ENCODE measurements at places on chromosomes 7 and 10.

DNA sequence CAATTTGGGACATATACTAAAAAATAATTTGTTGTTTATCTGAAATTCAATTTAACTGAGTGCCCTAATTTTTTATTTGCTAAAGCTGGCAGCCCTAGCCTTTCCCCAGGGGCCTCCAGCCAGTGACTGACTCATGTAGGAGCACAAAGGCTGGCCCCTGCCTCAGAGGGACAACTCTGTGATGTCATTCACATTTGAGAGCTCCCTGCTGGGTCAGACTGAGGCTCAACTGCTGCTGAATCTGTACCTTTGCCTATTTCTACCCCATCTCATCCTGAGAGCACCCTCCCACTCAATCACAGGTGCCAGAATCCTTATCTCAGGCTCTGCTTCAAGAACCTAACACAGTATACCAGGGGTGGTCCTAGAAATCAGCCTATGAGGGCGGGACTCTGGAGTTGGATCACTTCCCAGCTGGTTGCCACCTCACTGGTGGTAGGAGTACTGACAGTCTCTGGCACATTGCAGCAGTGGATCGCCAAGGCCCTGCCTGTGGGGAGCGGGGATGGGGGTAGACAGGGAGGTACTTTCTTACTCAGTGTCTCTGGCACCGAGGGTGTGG is 11.6 kb downstream of the GCK start:
- no peak for DNase-seq

DNA sequence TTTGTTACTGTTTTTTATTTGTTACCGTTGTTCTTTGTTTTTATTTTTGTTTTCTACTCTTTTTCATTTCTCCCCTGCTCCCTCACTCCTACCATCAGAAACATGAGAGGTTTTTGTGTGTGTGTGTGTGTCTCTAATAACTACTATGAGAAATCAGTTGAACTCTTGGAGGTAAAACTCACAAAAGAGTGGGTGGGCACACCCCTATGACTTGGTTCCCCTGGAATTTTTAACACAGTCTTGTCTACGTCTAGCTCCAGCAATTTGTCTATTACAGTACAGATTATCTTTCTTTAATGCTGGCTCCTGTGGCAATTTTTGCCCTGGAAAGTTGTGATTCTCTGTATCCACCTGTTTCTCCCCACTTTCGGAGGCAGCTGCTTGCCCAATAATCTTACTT is 56.2 kb downstream of the AOAH start:
- no peak for DNase-seq

DNA sequence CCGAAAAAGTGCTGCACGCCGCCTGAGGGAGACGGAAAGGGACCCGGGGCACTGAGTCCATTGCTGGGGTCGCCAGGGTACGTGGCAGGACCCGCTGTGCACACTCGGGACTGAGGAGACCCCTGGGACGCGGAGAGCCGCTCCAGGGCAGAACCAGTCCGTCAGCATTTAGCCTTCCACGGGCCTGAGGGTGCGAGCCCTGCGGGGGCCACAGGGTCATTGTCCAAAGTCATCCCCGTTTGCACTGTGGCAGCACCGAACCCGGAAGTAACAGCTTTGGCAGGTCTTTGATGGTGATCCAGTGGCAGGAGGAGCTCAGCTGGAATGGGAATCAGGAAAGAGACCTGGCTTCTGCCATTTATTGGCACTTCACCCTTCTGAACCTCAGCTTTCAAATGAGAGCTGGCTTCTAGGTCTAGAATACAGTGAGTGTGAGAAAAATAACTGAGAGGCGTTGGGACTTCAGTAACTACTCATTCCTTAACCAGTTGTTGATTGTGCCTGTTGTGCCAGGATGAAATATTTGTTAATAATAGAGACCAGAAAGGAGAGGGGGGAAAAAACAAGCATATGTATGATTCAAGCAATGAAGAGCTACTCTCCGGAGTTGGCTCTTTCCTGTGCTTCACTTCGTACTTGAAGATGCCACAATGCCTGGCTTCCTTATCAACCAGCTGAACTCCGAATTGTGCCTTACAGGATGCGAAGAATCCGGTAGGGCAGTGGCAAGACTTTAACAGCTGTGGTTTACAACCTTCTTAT is 811 bp upstream of the ARHGAP12 start:
- DNase-seq = peak; percentile 42

DNA sequence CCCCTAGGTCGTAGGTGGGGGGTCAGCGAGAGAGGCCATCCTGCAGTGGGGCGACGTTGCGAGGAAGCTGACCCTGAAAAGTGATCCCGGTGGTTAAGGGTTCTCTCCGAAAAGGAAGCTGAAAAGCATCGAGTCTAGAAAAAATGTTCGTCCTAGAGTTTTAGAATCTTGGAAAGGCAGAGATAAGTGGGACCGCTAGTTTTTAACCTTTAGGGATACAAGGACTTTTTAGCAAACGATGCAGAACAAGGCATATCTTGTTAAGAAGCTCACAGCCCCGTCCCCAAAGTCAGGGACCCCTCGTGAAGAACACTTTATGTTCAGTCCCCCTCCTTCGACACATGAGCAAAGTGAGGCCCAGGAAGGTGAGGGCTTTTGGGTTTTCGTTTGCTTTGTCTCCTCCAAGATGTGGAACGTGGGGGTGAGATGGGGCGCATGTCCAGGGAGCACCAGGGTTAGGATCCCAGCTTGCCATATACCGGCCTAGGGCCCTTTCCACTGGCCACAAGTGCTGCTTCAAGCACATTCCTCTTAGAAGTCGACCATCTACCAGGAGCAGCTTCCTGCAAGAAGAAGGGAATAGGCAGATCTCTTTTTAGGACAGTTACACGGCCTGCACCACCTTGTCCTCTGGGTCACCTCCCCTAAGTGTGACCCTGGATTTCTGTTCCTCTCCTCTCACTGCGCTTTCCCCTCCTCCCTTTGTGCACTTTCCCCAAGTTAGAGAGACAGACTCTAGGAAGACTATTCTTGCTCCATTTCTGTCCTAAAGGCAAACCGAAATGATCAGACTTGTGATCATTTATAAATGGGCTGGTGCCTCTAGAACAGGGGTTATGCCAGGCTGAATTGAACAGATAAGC is 969 bp downstream of the SLC35G1 start:
- no peak for DNase-seq

DNA sequence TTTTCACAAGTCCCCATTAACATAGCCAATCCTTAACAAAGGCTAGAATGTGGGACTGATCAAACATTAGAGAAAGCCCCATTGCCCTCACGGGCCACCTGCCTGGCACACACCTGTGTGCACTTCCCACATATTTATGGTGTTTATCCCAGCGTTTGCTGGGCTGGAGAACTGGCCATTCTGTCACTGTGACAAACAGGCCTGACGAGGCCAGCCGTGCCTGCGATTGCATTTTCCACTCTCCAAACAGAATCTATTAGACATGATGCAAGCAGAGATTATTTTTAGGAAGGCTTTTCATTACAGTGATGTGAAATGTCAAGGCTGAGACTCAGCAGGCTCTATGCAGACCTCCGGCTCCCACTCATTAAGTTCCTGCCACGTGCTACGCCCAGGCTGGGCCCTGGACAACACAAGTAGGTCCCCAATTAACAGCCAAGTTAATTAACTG is 20.4 kb downstream of the PTPRN2 start:
- DNase-seq = no peak

GRCh38 chr7:1246871-1247526 is 14.3 kb downstream of the UNCX start:
- no peak for DNase-seq

DNA sequence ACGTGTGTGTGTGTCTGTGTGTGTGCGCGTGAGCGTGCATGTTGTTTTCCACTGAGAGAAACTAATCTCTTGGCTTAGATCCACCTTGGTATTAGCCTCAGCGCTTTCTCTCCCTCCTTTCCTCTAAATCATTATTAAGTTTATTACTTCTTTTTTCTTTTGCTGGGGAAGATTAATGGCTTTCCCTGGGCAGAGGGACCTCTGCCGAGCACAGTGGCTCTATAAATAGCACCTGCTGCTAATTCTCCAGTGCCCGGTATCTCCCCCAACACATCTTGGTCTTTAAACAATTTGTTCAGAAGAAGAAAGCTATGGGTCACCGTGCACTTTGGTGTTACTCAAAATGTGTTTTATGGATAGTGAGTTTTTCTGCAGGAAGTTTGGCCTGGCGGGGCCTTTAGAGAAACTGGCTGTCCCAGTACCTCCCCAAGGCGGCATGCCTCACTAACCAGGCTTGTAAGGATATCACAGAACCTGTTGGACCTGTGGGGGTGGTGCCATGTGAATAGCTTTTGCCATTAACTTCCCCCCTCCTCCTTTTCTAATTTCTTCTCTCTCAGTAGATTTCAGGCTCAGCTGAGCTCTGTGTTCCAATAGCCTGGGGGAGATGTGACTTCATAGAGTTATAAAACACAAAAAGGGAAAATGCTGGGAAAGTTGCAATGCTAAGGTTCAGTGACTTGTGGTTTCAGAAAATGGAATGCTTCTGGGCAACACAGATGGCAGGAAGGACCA is 70.1 kb upstream of the RAB11FIP2 start:
- no peak for DNase-seq

DNA sequence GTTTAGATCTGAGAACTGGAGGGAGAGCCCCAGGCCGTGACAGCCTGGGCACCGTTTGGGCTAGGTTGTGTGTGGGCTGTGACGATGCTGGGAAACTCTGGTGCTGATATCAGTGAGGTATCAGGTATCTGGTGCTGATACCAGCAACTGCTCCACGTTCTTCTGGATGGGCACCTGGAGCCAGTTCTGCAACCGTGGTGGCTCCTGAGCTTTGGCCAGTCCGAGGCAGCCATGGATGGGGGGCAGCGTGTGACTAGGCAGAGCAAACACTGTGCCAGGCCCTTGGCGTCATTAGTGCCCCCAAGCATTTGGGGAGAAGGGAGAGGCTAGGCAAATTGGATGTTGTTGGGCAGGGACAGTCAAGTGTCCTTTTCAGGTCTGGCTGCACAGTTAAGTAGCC is 57.9 kb downstream of the ZNF467 start:
- DNase-seq = no peak

DNA sequence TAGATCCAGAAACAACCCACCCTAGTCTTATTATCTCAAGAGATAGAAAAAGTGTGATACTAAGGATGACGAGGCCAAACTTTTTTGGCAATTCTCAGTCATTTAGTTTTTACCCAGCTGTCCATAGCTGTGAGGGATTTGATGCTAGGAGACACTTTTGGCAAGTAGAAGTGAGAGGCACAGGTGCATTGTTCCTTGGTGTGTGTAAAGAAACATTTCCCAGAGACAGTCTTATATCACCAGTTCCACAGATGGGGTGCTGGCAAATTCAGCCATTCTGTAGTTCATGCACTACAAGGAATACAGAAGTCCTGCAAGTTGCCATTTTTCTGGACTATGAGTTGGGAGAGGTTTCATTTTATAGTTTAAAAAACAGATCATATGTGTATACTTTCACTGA is 403.3 kb upstream of the GHITM start:
- no peak for DNase-seq

DNA sequence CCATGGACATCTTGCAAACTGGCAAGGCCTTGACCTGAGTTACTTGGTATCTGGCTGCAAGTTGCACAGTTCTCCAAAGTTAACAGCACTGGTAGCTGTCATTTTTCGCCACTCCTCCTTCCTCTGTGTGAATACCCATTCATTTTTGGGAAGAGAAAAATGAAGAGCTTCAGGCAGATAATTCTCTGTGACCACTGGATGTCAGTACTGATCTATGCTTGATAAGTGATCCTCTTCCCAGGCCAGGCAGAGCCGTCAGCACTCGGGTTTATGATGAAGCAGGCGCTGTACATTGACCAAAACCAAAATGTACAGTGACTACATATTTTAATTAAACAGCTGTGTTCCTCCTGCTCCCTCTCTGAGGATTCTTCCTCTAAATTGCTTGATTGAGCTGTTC is 55.9 kb upstream of the PDZD8 start:
- DNase-seq = no peak

DNA sequence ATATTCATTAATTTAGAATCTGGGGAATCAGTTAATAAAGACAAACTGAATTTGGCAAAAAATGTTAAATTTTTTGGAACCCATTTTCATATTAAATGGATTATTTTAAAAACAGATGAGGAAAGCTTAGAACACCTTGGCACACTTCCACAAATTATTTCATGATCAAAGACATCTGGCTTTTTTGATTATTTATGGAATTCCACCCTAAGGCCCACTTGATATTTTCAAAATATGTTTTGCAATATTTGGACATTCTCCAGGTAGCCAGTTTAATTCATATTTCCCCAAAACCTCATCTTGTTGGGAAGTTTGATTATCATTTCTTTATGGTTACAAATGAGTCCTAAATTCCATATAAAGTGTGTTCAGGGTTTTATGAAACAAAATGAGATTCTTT is 129.9 kb downstream of the DOCK4 start:
- DNase-seq = no peak

- no peak for DNase-seq
These were observed 7.7 kb downstream of the CCM2 start for GRCh38 chr7:45007571-45008328.

GRCh38 chr10:12308057-12308456 is 41.3 kb upstream of the CAMK1D start:
- no peak for DNase-seq

DNA sequence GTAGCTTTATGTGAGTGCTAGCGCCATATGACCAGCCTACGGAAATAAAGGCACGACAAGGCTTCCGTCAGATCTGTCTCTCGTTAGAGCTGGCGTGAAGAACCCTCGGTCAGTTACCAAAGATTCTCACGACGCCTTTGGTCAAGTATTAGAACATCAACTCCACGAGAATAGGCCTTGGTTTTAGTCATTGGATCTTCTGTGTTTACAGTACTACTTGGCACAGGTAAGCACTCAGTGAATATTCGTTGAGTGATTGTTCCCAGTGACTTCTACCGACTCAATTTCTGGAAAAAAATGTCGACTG is 316 bp downstream of the RBM48 start:
- DNase-seq = no peak

GRCh38 chr7:41869997-41870396 is 167.1 kb upstream of the INHBA start:
- no peak for DNase-seq

GRCh38 chr7:118826246-118826645 is 601.7 kb downstream of the ANKRD7 start:
- no peak for DNase-seq

DNA sequence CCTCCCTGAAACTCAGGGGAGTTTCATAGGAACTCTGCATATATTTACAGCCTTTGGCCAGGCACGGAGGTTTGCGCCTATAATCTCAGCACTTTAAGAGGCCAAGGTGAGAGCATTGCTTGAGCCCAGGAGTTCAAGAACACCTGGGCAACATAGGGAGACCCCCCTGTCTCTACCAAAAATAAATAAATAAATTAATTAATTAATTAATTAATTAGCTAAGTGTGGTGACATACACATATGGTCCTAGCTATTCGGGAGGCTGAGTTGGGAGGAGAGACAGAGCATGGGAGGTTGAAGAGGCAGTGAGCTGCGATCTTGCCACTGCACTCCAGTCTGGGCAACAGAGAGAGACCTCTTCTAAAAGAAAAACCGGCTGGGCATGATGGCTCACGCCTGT is 9.4 kb upstream of the LEP start:
- DNase-seq = no peak

- no peak for DNase-seq
These were observed 85.1 kb downstream of the CARD11 start for GRCh38 chr7:2958416-2959102.
